ENCODE measurements at places on chromosomes 5 and 9.

DNA sequence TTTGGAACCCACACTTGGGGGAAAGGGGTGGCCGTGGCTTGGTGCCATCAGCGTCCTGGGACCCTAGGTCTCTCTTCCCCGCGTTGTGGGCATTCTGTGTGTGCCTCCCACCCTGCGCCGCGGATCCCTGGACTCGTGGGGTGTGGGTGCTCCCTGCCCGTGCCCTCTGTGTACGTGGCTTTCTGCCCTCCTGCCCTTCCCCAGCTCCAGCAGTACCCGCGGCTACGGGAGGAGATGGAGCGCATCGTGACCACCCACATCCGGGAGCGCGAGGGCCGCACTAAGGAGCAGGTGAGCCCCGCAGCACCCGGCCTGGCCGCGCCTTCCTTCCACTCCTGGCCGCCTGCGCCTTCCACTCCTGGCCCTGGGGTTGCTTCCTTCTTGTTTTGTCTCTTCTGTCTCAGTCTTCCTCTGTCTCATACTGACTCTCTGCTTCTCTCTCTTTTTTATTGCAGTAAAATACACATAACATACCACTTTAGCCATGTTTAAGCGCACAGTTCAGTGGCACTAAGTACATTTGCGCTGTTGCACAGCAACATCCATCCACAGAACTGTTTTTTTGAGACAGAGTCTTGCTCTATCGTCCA, 30.7 kb downstream of the DNM1 start:
- no peak for DNase-seq

DNA sequence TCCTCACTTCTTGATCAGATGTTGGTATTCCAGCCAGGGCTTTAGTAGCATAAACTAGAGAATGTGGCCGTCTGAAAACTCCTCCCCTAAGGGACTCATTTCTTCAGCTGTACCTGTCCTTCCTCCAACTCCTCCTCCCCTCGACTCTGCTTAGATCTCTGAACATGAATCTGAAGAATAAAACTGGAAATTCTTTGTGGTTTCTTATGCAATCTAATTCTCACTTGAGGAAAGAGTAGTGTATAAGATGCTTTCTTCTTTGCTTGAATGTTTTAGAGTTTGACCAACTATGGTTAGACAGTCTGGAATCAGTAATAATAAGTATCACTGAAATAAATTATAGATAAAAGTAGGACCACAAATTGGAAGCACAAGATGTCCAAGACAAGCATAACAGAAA, 128.5 kb downstream of the LRRC70 start:
- DNase-seq = no peak

DNA sequence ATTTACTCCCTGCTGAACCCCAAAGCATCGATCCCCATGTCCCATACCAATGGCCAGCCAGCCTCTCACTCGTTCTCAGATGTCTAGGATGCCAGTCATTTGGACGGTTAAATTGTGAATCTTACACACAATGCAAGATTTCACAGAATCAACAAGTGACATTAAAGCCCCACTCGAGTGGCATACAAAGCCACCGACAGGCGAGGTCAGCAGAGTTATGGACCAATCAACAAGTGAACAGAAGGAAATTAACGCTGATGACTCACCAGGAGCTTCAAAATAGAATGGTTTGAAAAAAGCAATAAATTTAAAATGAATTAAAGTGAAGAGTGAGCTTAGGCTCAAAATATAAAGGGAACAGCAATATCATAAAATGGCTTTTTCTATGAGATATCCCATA, 8.2 kb upstream of the RUFY1 start:
- no peak for DNase-seq

GRCh38 chr9:34589636-34590380, at the start of gene CNTFR:
Gene CNTFR (minus strand): TSS chr9:34589724. CDS start chr9:34568981, 20,743 bp downstream.
- DNase-seq = no peak

DNA sequence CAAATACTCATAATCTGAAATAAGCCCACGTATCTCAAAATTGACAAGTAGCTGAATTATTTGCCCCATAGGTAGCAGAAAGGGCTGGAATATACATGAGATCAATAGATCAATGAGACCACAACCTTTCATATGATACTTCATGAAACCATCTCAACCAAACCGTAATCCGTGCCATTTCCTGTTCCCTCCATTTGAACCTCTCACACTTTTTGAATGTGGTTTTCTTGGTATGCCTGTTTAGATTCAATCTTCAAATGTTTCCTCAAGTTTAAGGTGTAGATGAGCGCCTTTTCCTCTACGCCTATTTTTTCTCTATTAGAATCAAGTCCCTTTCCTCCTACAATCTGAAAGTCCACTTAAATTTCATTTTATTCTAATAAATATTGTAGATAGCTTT, 805.5 kb downstream of the EFNA5 start:
- no peak for DNase-seq

GRCh38 chr5:115351356-115352195, 55.1 kb upstream of the CCDC112 start:
- no peak for DNase-seq

DNA sequence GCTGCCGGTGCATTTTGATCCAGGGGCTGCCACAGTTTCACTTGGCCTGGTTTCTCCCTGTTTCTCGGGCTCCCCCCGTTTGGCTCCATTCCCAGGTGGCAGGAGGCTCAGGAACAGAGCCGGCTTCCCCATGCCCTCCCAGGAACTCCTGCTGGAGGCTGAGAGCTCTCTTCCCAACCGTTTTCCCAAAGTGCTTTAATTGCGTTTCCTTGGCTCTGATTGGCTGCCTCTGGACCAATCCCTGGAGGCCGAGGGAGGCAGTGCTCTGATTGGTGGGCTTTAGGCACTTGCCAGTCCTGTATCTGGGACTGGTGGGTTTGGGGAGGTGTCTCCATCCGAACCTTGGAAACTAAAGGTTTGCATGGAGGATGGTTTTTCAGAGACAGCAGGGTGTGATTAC, 4.9 kb downstream of the TSPAN17 start:
- no peak for DNase-seq

GRCh38 chr5:12865529-12865928, 961.3 kb upstream of the CTNND2 start:
- DNase-seq = no peak

GRCh38 chr9:131709771-131710431, 30.0 kb downstream of the RAPGEF1 start:
- peak; percentile 31 for DNase-seq

GRCh38 chr9:121984726-121985402, 108.2 kb downstream of the TTLL11 start:
- DNase-seq = no peak

- no peak for DNase-seq
Measured at GRCh38 chr9:127492616-127493015, 41.3 kb downstream of the LRSAM1 start.

DNA sequence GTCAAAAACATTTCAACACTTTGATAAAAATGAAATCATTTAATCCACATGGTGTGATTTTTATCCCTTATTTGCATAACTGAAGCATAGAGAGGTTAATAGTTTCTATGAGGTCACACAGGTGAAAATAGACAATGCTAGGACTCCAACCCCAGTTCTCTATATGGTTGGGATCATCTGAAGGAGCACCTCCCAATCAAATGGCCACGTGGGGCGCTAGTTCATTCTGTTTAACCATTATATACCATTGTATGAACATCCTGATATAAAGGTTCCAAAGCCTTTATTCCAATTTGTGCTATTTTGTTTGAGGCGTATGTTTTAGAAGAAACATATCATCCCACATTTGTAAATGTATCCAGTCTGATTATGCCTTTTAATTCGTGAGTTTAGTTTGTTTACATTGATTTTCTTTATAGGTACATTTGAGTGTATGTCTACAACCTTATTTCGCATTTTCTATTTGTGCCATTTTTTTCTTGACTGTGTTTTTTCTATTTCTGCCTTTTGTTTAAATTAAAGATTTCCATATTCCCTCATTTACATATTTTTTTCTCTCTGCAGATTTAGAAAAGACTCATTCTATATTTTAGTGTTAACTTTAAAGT, 1092.0 kb downstream of the MAT2B start:
- no peak for DNase-seq

DNA sequence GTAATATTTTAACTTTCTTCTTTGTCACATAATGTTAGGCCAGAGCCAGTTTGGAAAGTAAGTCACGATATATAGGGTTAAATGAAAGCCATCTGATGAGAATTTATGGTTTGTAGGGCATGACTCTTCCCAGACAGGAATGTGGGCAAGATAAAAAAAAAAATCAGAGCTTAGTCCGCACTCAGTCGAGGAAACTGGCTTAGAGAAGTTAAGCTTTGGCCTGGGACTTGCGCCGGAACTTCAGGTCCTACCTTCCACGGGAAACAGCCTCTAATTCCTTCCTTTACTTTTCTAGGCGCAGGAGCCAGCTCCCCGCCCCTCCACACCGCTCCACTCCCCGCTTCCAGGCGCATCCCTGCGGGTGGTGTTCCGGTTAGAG, 475 bp downstream of the DDX31 start:
- DNase-seq = no peak

GRCh38 chr9:105681724-105682123, 12.6 kb upstream of the TMEM38B start:
- no peak for DNase-seq

DNA sequence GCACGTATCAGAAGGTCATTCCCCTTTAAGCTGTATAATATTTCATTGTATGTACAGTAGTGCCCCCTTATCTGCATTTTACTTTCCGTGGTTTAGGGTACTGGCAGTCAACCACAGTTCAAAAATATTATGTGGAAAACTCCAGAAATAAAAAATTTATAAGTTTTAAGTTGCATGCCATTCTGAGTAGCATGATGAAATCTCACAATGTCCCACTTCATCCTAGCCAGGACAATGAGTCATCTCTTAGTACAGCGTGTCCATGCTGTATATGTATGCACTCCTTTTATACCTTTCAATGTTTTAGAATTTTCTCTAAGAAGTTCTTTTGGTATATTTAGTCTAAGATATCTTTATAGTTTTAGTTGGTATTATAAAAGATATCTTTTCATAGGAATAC, 115.0 kb upstream of the HAND1 start:
- DNase-seq = no peak

DNA sequence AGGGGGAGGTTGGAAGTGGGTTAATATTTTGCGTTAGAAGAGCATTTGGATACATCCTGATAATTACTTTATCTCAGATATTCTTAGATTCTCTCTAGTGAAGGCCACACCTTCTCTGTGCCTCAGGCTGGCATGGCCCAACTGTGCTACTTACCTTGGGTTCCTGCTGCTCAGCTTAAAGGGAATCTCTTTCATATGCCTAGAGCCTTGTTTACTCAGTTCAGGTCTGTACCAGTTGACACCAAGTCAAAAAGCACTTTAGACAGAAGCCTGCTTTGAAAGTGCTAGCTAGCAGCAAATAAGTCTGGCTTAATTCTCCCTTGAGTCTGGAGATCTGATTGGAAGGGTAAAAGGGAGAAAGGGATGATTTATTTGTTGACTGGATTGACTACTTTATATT, 74.8 kb downstream of the GHR start:
- no peak for DNase-seq

GRCh38 chr5:58460732-58461286, 923 bp upstream of the PLK2 start:
- DNase-seq = peak; percentile 78

GRCh38 chr5:139694556-139695177, 46.5 kb downstream of the CXXC5 start:
- DNase-seq = no peak

GRCh38 chr5:150034662-150035061, 34.1 kb downstream of the HMGXB3 start:
- DNase-seq = no peak

DNA sequence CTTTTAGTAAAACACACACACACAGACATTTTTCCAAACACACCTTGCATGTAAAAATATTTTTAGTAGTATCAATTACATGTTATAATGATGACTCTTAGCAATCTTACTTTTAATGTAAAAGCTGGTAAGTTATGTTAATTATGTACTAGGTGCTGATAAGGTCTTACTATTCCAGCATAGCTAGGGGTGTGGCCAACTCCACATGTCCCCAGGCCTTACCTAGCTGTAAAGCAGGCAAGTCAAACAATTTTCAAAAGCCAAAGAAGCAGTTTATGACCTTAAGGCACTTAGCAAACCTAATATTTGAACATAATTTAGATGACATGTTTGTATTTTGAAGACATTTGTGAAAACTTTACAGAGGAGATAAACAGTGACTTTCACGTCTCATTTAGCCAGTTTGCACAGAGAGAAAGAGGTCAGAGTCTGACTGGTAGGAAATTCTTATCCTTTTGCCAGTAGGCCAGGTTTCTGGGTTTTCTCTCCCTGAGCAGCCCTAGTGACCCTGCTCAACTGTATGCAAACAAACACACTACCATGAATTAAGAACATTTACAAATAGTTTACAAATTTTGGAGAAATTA, 26.5 kb upstream of the GPX3 start:
- DNase-seq = no peak

GRCh38 chr5:179185941-179186411, 125.8 kb downstream of the ZNF354C start:
- no peak for DNase-seq

DNA sequence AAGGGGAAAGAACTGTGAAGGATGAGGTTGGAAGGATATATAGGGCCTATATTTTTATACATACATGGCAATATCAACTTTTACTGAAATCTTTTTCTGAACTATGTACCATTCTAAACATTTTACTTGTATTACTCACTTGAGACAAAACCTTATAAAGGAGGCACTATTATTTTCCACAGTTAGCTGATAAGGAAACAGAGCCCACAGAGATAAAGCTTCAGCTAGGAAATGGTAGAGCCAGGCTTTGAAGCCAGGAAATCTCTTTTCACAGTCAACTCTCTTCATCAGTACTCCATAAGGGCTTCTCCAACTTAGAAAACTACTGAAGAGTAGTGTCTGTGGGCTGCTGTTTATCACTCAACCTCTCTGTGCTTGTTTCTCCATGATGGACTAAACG, 613.7 kb downstream of the PRELID2 start:
- no peak for DNase-seq

- DNase-seq = no peak
Measured at GRCh38 chr5:10525124-10525495, 38.8 kb upstream of the ANKRD33B start.

DNA sequence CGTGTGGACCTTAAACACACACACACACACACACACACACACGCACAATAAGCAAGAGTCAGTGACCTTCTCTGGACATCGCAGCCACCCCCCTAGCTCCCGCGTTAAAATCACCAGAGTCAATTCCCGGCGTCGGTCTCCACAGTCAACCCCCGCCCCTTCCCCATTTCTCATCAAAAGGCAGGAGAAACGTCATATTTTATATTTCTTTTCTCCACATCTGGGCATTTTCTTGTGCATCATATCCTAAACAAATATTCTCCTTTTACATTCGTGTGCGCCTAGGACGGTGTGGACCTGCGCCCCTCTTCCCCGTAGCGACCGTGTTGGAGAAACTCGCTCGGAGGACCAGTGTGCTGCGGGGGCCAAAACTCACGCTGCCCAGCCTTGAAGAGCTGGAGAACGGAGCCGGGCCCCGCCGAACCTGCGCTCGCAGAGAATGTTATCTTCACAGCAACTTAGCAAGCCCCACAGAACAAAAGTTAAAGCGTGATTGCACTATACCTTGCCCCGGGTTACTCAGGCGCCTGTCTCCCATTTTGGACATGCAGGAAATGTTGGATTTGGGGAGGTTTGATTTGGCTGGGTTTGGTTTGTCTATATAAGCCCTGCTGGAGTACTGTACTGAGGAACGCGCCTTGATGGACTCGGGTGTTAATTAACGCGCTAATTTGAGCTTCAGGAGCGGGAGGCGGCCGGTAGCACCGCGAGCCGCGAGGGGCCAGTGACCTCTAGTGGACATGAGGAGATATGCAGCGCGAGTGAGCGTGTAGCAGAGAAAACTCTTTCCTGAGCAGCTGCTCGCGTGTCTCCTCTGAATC, 192.4 kb downstream of the MEF2C start:
- peak; percentile 19 for DNase-seq
